ENCODE measurements at places on chromosomes 1 and 21.

GRCh38 chr1:62288662-62289061 is 30.6 kb downstream of the KANK4 start:
- DNase-seq: no peak

- DNase-seq: no peak
These were observed 209.5 kb upstream of the POU3F1 start for GRCh38 chr1:38256072-38256471.

GRCh38 chr1:244074559-244075171 is 23.6 kb downstream of the ZBTB18 start:
- peak; percentile 68 for DNase-seq

- no peak for DNase-seq
These were observed 39.1 kb upstream of the KCNK2 start for GRCh38 chr1:215043401-215043800.

GRCh38 chr1:10001016-10001665 is 4.1 kb downstream of the RBP7 start:
- no peak for DNase-seq

DNA sequence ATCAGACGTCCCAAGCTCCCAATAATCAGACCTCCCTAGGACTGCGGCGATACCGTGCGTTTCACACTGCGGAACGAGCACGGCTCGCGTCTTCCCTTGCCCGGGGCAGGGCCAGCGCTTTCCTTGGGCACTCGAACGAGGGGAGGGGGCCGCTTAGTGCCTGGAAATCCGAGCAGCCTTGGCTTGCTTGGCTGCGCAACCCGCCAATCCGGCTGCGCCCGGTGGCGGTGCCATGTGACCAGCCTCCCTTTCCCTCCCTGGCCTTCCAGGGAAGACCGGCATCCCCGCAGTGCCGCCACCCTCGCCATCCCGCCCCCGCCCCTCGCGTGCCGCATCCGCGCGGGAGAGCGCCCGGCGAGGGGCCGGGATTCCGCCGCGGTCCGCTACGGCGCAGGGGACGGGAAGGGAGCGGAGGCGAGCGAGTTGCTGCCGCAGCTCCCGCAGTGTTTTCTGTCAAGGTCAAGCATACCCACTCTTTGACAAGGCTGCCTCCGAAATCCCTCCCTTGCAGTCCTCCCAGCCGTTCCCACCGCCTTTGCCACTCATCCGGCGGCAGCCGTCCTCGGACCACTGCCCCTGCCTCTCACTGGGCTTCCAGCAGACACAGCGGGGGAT is 8.3 kb upstream of the RNF19B start:
- DNase-seq: no peak

DNA sequence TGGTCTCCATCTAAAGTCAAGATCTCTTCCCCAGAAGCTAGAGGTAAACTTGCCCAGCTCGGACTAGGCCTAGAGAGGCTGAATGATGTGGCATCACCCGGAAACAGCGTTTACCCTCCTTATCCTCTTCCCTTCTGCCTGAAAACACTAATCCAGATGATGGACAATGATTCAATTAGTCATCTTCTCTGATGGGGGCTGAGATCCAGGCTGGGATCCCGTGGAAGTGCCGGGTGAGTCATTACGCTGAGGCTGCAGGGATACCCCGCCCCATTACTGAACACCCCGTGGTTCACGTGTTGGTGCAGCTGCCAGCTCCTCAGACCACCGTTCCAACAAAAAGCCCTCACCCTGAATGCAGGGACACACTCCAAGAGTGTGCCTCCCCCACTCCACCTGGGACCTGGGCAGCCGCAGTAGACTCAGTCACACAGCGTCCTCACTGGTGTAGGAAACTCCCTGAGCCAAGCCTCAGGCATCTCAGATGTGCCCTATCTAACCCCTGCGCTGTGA is 2.0 kb downstream of the S100A6 start:
- peak; percentile 15 for DNase-seq

DNA sequence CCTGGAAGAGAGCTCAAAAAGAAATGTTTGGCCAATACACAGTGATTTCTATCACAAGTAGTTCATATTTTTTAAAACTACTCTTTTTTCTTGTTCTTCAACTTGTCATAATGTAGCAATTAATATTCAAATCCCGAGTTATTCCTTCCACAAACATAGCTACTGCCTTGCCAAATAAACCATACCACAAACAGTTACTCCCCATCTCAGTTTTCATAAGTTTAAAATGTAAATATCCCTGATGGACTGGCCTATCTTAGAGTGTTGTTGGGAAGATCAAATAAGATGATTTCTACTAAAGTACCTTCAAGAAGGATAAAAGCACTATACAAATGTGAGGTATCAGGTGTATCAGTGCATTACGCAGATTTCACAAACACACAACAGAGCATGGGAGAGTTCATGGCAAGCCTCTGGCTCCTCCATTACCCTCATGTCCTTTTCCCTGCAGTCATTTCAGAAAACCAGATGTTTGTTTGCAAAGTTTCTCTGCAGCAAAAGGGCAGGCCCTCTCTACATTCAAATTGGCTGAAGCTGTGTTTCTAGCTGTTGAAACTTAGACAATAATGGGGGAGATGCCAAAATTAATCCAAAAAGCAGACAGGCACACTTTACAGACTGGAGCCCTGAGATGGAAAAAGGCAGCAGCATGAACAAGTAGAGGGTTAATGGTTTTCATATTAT is 16.1 kb downstream of the WLS start:
- DNase-seq: no peak

DNA sequence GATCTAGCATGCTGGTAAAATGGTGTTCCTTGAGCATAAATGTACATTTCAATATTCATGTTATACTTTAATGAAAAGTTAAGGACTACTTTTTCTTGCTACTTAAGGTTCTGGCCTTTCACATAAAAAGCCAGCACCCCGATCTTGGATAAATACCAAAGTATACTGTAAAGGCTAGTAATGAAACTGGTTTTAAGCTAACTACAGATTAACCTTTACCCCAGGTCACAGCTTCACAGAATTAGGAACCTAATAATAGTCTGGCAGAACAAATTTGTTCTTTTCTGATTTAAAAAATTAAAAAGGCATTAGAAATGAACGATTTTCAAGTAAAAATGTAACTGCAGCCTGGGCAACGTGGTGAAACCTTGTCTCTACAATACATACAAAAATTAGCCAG is 23.5 kb downstream of the DIPK1A start:
- no peak for DNase-seq

DNA sequence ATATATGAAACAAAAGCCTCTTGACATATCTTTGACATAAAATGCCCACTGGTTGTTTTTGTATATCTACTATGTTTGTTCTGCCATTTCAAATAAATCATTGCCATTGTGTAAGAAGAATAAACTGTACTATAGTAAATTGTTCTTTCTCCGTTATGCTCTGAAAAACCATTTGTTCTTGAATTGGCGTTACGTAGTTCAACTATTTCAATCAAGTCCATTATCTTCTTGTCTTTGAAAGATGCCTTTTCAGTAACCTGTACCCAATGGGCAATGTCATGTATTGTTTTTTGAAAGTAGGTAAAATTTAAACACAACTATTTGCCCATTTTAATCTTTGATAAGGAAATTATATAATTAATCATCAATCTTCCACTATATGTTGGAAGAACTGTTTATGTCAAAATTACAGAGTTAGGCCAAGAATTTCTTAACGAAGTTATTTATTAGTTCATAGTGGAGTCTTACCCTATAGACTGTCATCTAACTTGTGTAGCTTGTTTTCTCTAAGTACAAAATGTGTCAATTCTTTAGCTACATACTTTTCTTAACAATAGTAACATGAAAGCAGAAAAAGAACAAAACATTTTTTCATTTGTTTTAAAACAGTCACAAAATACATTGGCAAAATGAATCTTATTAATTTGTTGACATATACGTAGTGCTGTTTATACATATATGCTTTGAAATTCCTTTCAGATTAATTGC is 294.8 kb downstream of the PTPRC start:
- DNase-seq: no peak

GRCh38 chr1:32895325-32896215 is 5.6 kb downstream of the TMEM54 start:
- DNase-seq: no peak

GRCh38 chr1:117930484-117930883 is 945 bp downstream of the WDR3 start:
- no peak for DNase-seq

GRCh38 chr1:19390166-19390850 is 78.2 kb downstream of the SLC66A1 start:
- DNase-seq: no peak

- DNase-seq: no peak
These were observed 59.4 kb upstream of the POU2F1 start for GRCh38 chr1:167161242-167161641.

- no peak for DNase-seq
These were observed 20.4 kb downstream of the GREM2 start for GRCh38 chr1:240591564-240591963.

DNA sequence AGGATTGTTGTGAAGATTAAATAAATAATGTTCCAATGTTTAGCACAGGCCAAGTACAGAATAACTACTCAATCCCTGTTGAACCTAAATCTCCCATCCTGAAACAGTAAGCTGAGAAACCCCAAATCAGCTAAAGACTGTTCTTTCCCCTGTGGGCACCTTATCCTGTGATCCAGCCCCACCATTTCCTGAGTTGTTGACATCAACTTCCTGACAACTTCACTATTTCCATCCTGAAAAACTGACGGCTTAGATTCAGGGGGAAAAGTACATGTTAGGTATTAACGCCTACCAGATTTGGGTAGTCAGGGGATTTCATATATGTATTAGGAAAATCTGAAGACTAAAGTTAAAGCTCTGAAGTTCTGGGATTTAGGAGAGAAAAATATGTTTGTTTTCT is 51.7 kb upstream of the PALMD start:
- no peak for DNase-seq

- no peak for DNase-seq
These were observed 19.9 kb downstream of the TTC34 start for GRCh38 chr1:2781627-2782026.

DNA sequence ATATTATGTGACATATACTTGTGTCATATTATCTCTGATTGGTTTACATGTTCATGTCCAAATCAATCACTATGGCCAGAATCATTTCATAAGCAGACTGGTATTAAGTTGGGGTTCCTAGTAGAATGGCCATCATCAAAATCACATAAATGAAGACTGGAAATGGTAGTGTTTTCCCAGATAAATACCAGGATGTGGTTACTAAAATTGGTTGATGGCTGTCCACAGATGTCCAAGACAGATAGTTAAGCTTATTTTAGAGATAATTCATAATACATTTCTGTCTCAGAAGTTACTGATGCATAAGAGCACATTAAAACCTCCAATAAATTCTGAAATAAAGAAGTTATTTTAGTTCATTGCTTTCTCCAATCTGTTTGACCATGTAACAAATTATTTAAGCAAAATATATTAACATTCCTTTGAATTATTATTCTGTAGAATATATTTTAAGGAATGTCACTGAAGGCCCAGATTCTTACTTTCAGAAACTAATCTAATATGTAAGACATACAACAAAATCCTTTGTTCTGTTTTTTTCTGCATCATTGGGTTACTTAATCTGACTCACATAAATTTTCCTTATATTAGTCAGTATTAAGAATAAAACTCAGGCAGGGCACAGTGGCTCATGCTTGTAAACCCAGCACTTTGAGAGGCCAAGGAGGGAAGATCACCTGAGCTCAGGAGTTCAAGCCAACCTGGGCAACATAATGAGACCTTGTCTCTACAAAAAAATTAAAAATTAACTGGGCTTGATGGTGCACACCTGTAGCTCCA is 483.9 kb downstream of the PTPRC start:
- no peak for DNase-seq

DNA sequence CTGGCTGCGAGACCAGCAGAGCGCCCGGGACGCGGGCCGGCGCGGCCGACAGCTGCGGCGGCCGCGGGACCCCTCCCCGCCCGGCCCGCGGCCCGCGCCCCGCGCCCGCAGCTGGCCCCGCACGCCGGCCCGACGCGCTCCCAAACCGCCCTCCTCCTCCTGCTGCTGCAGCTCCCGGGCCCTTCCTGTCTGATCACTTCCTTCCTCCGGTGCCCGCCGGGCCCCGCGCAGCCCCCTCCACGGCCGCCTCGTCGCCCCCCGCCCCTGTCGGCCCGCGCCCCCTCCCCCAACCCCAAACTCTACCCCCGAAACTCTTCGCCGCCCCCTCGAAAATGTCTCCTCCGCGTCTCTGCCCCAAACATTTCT is 594 bp downstream of the LUZP1 start:
- no peak for DNase-seq

- DNase-seq: no peak
These were observed 7.0 kb upstream of the PSEN2 start for GRCh38 chr1:226863446-226863845.

GRCh38 chr1:6105763-6106162 is 60.1 kb downstream of the KCNAB2 start:
- no peak for DNase-seq

DNA sequence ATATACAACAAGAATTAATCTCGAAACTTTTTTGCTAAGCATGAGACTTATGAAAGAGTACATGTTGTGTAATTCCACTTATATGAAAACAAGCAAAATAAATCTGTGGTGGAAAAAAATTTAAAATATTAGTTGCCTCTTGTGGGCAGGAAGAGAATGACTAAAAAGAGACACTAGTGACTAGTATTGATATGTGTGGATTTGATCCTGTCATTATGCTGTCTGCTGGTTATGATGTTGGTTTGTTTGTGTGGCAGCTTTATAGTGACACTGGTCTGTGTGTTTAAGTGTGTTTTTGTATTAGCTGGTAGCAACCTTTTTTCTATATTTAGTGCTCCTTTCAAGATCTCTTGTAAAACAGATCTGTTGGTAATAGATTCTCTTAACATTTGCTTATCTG is 267.8 kb upstream of the NRIP1 start:
- no peak for DNase-seq
